ENCODE measurements at places on chromosomes 6 and 20. TPM values are rescaled to one million over a fixed set of nuclear protein-coding genes. Genes with fewer than 3 reads are reported as not detected.

Gene CLPSL1
- total RNA-seq: not detected

Gene PRSS16
- 14.1 TPM for total RNA-seq

DNA sequence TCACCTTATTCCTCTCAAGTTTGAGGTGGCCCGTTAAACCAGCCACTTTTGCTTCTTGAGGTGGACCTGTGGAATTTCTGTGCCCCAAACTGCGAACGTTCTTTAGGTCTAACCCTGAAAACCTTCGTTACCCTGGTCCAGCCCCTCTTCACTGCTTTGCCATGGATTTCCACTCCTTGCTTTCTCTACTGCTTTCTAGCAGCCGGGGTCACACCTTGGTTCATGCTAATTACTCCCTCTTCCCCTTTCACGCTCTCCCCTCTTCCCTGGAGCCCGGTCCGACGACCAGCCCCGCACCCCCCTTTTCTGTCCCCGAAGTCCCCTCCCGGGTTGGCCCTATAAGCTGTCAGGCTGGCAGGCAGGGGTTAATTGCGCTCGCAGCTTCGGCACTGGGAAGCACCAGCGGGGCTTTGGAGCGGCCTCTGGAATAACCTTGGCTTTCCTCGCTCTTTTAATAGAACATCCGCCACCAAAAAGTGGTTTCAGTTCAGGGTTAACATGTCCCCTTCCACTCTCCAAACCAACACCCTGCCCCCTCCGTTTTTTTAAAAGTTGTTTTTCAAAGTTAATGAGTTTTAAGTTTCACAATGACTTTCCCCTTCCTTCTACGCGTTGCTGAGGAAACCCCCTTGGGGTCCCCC lies 1.4 kb upstream of the HIVEP1 start:
- H3K4me3 ChIP-seq: peak overlapping the region; percentile 94
- peak; percentile 91 for DNase-seq
- no peaks in the 10 kb centered on the region for H3K27me3 ChIP-seq
- no peaks in the 10 kb centered on the region for H3K4me1 ChIP-seq

DNA sequence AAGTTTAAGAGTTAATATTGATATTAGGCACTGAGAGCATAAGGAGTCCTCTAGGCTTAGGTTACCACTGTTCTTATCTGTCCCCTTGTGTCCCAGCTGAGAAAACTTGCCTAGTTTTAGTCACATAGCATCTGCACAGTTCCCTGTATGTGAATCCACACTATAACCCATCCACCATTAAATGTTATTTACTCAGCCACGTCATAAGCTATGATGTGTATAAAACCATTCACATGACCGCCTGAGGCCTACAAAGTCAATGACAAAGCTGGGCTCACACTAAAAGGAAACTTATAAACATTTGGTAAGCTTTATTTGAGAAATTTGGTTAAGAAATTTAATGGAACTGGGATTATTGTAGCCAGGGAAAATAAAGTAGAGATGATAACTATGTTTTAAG lies 59.2 kb upstream of the TFAP2D start:
- no peaks in the 10 kb centered on the region for H3K27me3 ChIP-seq
- H3K36me3 ChIP-seq: no peaks in the 10 kb centered on the region
- H3K27ac ChIP-seq: no peak overlapping the region
- DNase-seq: no peak
- H3K4me1 ChIP-seq: no peaks in the 10 kb centered on the region

DNA sequence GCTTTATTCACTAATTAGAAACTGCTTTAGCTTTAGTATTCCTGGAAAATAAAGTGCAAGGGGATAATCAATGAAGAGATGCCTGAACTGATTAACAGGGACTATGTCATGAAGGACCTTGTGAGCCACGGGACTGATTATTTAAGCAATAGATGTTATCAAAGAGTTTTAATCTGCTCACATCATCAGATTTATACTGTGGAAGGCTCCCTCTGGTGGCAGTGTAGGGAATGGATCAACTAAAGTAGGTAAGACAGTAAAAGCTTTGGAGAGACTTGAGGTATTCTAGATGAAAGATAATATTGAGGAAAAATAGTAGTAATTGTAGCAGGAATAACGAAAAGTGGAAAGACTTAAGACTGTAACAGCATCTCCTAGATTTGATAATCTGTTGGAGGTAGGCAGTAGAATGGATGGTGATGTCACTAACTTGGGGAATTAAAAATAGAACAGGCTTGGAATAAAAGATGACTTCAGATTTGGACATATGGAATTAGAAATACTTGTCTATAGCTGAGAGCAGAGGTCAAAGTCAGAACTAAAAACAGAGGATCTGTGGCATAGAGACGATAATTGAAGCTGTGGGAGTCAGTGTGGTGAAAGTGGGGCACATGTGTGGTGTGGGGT lies 80.3 kb upstream of the HTR1E start:
- H3K4me1 ChIP-seq: no peaks in the 10 kb centered on the region
- no peaks in the 10 kb centered on the region for H3K36me3 ChIP-seq
- H3K4me3 ChIP-seq: no peak overlapping the region
- H3K27ac ChIP-seq: no peak overlapping the region

DNA sequence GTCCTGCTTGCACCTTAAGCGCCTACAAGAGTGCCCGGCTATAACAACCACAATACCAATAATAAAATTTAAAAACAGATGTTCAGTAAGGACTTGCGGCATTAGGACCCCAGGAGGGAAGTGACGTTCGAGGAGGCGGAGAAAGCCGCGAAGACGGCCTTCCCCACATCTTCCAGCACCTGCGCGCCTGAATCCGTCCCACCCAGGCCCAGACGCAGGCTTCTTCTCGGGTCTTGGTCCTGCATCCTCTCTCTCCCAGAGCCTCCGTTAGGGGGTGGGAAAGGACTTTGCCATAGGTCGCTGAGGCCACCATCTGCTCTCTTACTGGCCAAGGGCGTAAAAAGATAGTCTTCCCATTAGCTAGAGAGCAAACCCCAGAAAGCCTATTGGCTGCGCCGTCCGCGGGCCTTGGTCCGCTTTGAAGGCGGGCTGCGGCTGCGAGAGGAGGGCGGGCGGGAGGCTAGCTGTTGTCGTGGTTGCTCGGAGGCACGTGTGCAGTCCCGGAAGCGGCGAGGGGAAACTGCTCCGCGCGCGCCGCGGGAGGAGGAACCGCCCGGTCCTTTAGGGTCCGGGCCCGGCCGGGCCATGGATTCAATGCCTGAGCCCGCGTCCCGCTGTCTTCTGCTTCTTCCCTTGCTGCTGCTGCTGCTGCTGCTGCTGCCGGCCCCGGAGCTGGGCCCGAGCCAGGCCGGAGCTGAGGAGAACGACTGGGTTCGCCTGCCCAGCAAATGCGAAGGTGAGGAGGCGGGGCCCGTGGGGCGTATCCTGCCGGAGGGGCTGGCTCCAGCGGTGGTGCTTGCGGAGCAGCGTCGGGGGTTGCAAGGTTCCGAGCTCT lies at the start of gene CNPY3:
TSS of gene CNPY3 (plus strand) at position 495 of the 835 bp plus-strand sequence. CDS start at position 586, 91 bp downstream.
- peak; percentile 99 for DNase-seq
- peak within 1 kb of the TSS; percentile 95 for H3K27ac ChIP-seq
- peak within 1 kb of the TSS; percentile 91 for H3K4me3 ChIP-seq
- H3K36me3 ChIP-seq: peaks cover 12% of the 10 kb centered on the region
- H3K4me1 ChIP-seq: peaks cover 5% of the 10 kb centered on the region
- H3K27me3 ChIP-seq: no peaks in the 10 kb centered on the region

GRCh38 chr6:33622456-33623431 lies 1.6 kb downstream of the ITPR3 start:
- H3K4me3 ChIP-seq: peak overlapping the region; percentile 83
- no peak overlapping the region for H3K27ac ChIP-seq
- DNase-seq: no peak
- peaks cover 33% of the 10 kb centered on the region for H3K27me3 ChIP-seq

DNA sequence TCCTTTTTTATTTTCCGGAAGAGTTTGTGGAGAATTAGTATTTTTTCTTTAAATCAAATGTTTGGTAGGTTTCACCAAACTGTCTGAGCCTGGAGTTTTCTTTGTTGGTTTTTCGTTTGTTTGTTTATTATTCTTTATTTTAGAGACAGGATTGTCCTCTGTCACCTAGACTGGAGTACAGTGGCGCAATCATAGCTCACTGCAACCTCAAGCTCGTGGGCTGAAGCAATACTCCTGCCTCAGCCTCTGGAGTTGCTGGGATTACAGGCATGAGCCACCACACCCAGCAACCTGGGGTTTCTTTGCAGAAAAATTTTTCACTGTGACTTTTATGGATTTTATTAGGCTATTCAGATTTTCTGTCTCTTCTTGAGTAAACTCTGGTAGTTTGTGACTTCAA lies 120.2 kb upstream of the LOC128125822 start:
- no peaks in the 10 kb centered on the region for H3K36me3 ChIP-seq
- no peaks in the 10 kb centered on the region for H3K27me3 ChIP-seq
- H3K27ac ChIP-seq: no peak overlapping the region
- no peak overlapping the region for H3K4me3 ChIP-seq
- DNase-seq: no peak
- H3K4me1 ChIP-seq: no peaks in the 10 kb centered on the region
